ENCODE measurements at places on chromosomes 2 and 18.

GRCh38 chr2:134107402-134107801, 146.5 kb upstream of the MGAT5 start:
- DNase-seq: no peak

DNA sequence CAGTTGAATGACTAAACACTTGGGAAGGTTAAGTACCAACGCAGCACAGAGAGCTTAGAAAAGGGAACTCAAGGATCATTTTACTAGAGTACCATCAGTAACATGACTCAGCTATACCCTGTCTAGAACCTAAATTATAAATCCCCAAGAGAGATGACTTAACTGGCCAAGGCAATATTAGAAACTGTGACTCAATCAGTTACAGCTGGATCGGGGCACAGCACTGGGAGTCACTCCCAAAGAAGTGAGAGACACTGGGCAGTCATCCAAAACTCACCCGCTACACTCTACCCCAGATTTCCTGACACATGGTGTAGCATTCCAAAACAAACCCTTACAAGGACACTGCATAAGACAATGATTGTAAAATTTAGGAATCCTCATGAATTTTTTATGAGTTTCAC, 17.7 kb downstream of the IWS1 start:
- peak; percentile 52 for DNase-seq

DNA sequence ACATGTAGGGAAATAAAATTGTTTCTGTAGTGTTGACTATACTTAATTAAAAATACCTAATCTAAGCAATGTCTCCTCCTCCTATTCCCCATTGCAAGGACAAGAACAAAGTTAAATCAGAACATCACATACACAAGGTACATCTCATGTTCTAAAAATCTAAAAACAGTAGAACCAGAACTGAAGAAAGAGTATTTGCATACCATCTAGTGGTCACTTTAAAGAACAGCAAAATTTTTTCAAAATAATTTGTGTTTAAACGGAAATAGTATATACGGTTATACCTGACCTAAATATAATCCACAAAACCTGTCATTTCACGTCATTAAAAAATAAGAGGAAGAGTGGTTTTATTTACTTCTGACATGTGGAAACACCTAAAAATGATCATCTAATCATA, 294.3 kb upstream of the KCNH7 start:
- DNase-seq: peak; percentile 44

GRCh38 chr18:46282177-46282570, 178.0 kb downstream of the HAUS1 start:
- no peak for DNase-seq

GRCh38 chr18:49319590-49319989, 140.9 kb downstream of the DYM start:
- DNase-seq: no peak

DNA sequence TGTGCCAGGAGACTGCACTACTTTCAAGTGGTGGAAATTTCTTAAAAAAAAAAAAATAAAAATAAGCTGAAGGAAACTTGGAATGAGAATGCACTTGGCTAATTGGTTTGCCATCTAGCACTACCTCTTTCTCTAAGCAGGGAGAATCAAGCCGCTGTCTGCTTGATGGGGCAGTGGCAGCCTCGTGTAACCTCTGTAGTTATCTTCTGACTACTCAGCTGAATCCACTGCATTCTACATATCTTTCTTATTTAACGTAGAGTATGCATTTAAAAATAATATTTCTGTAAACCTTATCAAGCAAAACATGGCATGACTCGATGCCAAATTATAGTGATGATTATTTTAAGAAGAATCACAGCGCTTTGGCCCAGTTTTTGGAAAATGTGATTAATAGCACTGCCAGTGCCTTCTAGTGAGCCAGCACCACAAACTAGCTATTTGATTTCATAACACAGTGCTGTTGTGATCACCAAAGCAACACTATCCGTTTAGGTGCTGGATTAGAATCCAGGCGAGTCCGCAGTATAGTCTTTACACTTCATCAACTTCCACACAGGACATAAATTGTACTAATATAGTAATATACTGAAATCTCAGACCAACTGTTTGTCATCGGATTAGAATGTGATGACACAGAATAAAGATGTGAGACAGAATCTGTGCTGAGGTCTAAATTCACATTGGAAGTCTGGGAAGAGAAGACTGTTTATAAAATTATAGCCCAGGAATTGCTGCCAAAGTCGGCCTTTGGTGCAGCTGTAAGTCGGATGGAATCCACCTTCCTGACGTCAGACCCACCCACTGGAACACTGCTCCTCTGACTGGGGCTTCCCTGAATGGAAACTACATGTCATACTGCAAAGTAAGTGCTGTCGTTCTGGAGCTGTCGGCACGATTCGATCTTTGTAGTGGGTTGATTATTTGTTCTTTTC, 136.5 kb upstream of the ETAA1 start:
- DNase-seq: no peak

DNA sequence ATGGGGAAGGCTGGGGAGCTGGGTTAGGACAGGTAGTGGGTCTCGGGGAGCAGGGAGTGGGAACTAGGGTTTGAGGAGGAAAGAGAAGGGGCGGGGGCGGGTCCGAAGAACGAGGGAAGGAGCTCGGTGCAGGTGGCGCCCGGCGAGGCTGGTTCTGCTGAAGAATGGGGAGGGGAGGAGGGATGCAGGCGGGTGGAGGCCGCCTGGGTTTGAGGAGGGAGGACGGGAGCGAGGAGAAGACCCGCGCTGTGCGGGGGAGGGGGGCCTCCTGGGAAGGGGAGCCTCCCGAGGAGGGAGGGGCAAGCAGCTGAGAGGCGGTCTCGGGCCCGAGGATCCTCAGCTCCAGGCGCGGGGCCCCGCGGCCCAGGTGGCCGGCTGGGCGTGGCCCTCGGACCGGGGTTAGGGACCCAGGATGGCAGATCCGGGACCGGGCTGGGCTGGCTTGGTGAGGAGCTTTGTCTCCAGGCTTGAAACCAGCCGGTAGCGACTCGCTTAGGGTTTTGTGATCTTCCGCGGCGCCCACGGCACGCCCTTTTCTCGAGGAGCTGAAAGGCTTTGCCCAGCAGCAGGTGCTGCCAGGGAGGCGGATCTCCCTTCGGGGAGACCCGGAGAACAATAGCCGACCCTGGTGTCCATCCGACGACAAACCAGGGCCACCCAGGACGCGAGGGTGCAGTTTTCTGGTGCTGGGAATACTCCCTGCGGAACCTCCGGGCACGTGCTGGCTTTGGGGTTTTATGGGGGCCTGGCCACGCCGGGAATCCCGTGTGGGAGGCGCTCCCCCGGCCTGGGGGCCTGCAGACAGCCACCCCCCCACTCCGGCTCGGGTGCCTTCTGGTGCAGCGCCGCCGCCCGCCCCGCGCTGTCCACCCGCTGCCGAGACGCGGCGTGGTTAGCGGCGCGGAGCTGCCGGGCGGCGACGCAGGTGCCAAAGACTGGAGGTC, 1.4 kb downstream of the DPYSL5 start:
- no peak for DNase-seq

DNA sequence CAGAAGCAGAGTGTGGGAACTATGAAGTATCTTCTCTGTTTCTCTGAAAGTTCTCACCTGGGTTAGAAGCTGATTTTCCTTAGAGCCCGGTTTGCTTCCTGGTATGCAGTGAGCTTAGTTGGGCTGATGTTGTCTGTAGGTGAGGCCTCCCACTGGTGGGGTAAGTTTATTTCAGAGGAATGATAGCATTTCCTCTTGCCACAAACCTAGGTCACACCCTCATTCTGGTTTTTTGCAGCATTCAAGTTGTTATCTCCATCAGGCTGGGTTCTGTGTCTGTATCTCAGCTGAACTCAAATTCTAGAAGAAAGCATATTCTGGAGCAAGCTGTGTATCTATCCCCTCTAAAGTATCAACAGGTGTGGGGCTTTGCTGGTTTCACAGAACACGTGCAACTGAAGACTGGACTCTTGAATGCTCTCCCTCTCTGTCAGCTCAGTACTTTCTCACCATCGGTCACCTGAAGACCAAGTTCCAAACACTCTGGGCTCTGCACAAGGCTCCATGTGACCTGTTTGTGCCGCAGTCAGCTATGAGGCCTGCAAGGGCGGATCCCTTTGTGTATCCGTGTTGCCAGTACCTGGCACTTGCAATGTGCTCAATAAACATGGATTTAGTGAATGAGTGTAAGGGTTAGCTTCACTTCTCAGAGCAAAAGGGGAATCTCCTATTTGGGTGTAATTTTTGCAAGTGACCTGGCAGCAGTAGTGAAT, 49.5 kb upstream of the MBOAT2 start:
- DNase-seq: no peak

GRCh38 chr2:68779595-68779994, 45.0 kb downstream of the ARHGAP25 start:
- no peak for DNase-seq

- no peak for DNase-seq
Measured at GRCh38 chr2:237604960-237605359, 14.4 kb upstream of the RAB17 start.

DNA sequence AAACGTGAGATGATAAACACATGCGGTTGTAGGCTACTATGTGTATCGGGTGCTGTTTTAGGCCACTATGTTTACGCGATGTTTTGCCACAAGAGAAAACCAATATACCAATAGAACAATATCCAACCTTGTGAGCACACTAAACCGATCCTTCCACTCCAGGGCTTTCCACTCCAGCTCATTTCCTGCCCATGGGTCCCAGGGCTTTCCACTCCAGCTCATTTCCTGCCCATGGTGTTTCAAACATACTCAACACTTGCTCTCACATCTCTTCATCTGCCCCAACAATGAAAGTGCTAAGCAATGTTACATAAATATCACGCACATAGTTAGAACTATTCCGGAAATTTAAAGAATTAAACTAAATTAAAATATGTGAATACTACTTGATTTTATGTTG, 80.0 kb downstream of the EPB41L3 start:
- no peak for DNase-seq

- DNase-seq: no peak
Measured at GRCh38 chr2:20450201-20450999, 3.5 kb downstream of the RHOB start.

DNA sequence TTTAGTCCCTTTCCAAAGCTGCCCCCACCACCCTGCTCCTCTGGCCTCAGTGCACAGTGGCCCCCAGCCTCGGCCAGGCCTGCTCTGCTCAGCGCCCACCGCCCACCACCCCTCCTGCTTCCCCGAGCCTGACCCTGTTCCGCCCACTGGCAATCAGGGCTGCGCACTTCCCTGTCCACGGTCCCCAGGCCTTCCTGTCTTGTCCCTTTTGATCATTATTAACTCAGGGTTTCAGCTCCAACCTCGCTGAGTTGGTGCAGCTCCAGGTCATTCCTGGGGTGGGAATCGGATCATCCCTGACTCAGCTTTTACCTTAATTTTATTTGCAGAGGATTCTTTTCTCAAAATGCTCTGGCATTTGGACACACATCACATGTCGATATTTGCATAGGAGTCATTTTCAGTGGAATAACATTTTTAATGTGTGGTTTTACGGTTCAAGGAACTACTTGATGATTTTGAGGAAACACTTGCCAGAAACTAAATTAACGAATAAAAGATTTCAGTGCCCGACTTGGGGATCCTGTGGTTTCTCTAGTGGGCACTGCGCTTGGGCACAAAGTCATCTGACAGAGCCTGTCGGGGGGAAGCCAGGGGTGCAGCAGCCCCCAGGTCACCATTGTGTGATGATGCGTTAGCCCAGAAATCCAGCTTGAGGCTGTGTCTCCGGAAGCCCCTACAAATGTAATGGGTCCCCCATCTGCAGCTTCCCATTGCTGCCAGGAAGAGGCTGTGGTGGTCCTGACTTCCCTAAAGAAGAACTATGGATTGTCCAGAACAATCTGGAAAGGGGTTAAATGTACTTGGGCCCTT, 1.0 kb upstream of the ESPNL start:
- no peak for DNase-seq

- peak; percentile 44 for DNase-seq
Measured at GRCh38 chr2:100320547-100321178, 1.6 kb downstream of the LONRF2 start.

DNA sequence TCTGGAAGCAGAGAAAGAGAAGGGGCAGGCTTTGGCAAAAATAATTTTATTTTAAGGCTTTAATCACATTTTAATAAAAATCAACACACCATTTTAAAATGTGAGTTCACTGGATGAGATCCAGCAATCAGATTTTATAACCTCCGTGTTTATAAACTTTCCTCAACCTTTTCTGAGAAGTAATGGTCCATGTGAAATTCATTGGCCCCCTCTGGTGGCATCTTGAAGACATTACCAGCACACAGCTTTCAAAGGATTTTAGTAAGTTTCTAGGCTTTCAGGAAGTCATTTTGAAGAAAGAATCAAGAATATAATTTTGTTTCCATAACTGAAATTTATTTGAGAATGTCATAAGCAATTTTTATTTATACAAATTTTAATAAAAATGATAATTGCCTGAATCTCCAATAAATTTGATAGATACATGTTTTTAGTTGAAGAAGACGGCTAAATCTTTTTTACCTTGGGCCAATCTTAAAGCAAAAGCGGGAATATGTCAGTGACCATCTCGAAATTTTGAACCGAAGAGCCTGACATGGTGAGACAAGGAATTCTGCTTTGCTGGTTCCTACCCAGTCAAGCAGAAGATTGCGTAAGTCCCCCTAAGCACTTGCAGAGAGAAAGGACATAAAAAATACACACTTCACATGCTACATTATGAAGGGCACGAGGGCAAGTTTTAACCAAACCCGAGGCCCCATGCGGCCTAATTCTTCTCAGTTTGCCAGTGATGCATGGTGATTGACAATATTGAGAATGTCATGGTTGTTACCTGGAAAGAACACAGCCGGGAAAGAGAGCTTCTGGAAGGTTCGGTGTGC, 128.4 kb upstream of the CBLN2 start:
- no peak for DNase-seq

DNA sequence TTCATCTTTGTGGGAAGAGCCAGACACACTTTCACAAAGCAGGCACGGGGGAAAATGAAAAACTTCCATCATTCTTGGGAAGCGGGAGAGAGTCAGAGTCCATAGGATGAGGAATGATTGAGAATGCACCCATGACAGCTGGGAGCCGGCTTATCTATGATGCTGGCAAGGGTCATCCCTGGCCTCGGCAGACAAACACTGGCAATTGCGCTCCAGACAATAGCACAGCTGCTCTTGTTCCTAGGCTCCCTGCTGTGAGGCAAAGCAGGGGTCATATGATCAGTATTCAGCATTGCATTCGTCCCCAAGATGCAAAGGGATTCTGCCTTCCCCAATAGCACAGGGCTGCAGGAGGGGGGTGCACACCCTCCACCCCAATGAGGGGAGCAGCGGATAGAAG, 33.0 kb downstream of the CYRIA start:
- peak; percentile 76 for DNase-seq

DNA sequence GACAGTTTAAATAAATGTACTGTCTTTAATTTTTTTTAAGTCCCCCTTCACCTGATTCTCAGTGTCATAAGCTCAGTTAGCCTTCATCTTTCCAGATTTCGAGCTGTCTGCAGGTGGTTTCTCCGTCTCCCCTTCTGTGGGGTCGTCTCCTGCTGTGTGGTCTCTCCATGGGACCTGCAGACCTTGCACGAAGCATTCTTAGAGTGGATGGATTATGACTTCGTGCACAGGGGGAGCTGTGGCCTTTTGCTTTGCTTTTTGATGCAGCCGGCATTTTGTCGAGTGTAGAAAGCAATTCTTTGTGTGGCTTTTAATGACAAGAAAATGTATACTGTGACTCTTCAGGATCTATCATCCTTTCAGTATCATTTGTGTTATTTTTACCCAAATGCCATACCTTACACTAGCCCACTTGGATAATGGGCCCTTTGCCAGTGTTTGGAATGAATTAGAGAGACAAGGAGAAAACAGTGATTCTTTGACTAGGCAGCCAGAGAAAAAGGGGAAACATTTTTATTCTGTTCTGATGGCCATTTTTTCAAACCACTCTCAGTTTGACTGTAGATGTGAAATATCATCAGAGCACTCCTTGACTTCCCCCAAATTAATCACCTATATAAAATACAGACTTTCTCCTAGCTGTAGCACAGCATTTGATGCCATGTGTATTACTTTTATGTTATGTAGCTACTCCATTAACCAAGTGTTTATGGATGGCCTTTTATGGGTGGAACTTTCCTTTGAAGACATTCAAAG, 54.3 kb downstream of the ITGA6 start:
- no peak for DNase-seq
